ENCODE measurements at places on chromosomes 4 and X. TPM values are rescaled to one million over a fixed set of nuclear protein-coding genes. Genes with fewer than 3 reads are reported as not detected.

Gene ABLIM2
- total RNA-seq: 26.8 TPM

Gene SLC25A14
- total RNA-seq: 4.6 TPM

Gene BMX
- total RNA-seq: 1.8 TPM

Gene RPS3A
- 944 TPM for total RNA-seq

Gene HERC3
- 49.7 TPM for total RNA-seq

Gene ADH1A
- total RNA-seq: 0.83 TPM

Gene NDST4
- not detected for total RNA-seq

Gene TEX13D
- total RNA-seq: not detected

Gene GLOD5
- not detected for total RNA-seq

Gene TRIM61
- 2.0 TPM for total RNA-seq

Gene STAP1
- not detected for total RNA-seq

Gene KIAA1210
- total RNA-seq: not detected

Gene C1QTNF7
- 1.9 TPM for total RNA-seq

Gene MAP7D2
- total RNA-seq: 0.40 TPM

Gene CWH43
- total RNA-seq: not detected

Gene ASB11
- total RNA-seq: 94.5 TPM

Gene EPHA5
- 0.13 TPM for total RNA-seq

Gene SLIT2
- 10.2 TPM for total RNA-seq

Gene IL13RA1
- total RNA-seq: 16.8 TPM

Gene XPNPEP2
- total RNA-seq: 0.73 TPM
